Activated T-cell treated with anti-CD3 and anti-CD28 coated beads, Interleukin-2, amount 50 U/mL, for 4 hours (primary cell): ENCODE measurements at places on chromosomes 6 and 20.

GRCh38 chr6:111549746-111550145 is 55.9 kb downstream of the TRAF3IP2 start:
- no peak for DNase-seq

DNA sequence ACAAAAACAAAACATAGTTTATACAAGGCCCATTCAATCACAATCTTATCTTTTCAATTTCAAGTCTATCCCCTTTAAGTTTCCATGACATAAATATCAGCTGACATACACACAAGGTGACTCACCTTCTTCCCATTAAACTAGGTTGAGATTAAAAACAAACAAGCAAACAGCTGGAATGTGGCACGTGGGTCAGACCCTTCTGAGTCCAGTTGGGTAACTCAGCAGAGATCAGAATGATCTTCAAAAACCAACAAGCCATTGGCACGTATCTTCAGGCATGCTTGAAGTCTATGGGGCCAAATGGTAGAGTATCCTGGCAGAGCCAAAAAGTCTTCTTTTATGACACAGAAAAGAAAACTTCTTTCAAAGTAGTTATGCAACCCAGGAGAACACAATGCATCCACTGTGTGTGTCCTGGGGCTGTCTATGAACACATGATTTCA is 603.5 kb upstream of the CITED2 start:
- no peak for DNase-seq

GRCh38 chr6:135797361-135797760 is 54.1 kb upstream of the PDE7B start:
- DNase-seq: no peak

DNA sequence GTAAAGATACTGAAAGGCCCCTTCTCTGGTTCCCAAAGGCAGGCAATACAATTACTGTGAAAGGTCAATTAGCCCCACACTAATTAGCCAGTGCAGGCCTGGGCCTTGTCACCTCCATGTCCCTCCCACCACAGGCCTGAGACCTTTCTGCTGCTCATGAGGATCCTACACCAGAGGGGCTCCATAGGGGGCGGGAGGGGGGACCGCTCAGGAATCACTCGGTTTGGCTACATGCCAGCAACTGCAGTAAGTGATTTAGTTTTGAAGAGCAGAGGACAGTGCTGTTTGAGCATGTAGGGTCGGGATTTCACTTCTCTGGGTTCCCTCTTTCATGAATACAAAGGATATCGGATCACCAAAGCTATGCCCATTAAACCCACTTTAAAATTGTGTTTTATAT is 455.6 kb downstream of the PRKN start:
- DNase-seq: no peak

- DNase-seq: no peak
Measured at GRCh38 chr20:57106692-57107091, 159.7 kb downstream of the BMP7 start.

DNA sequence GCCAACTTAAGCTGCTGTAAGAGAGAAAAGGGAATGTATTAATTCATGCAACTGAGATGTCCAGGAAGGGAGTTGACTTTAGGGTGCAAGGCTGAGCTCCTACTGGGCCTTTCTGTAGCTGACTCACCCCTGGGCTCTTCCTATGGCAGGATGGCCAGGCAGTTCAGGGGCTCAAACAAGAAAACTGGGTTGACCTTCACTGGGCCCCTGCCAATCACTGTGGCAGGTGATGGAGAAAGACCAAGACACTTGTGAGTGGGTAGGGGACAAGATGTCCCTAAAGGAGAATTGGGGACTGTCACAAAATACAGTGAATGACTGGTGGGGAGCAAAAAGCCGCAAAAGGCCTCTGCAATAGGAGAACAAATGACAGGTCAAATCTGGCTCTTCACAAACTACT is 21.5 kb upstream of the RALGAPA2 start:
- DNase-seq: no peak

- DNase-seq: no peak
Measured at GRCh38 chr6:164106345-164106769, 691.8 kb downstream of the QKI start.

GRCh38 chr20:37245216-37246150 is 16.1 kb downstream of the GHRH start:
- no peak for DNase-seq

DNA sequence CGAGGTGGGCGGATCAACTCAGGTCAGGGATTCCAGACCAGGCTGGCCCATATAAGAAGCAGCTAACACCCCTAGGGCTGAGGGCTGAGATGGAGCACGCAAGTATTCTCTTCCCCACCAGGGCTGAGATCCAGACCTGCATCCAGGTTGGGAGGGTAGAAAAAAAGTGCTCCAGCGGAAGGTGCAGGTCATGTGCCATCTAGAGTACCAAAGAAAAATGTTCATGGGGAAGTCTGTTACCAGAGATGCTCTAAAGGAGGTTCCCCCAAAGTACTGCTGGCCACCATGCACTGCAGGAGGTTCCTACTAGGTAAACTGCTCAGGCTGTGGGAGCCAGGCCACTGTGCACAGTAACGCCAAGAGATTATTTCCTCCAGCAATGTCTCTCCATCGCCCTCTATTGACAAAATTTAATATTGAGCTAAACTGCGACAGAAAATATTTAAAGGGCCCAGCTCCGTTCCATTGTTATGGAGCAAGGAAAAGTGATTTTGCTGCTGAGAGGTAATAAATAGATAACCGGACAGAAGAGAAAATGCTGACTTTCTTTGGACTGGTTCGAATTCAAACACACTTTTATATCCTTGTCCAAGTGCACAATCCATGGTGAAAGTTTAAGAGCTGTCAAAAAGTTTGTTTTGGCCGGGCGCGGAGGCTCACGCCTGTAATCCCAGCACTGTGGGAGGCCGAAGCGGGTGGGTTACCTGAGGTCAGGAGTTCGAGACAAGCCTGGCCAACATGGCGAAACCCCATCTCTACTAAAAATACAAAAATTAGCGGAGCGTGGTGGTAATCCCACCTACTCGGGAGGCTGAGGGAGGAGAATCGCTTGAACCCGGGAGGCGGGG is 159.9 kb downstream of the OR2B2 start:
- peak; percentile 28 for DNase-seq

GRCh38 chr6:89589297-89590025 is 49.1 kb downstream of the LYRM2 start:
- DNase-seq: no peak

GRCh38 chr6:17574866-17575560 is 25.1 kb upstream of the FAM8A1 start:
- DNase-seq: no peak

GRCh38 chr20:8438748-8439147 is 306.7 kb downstream of the PLCB1 start:
- DNase-seq: no peak

- DNase-seq: no peak
Measured at GRCh38 chr6:52933778-52934177, 24.3 kb upstream of the GSTA3 start.

DNA sequence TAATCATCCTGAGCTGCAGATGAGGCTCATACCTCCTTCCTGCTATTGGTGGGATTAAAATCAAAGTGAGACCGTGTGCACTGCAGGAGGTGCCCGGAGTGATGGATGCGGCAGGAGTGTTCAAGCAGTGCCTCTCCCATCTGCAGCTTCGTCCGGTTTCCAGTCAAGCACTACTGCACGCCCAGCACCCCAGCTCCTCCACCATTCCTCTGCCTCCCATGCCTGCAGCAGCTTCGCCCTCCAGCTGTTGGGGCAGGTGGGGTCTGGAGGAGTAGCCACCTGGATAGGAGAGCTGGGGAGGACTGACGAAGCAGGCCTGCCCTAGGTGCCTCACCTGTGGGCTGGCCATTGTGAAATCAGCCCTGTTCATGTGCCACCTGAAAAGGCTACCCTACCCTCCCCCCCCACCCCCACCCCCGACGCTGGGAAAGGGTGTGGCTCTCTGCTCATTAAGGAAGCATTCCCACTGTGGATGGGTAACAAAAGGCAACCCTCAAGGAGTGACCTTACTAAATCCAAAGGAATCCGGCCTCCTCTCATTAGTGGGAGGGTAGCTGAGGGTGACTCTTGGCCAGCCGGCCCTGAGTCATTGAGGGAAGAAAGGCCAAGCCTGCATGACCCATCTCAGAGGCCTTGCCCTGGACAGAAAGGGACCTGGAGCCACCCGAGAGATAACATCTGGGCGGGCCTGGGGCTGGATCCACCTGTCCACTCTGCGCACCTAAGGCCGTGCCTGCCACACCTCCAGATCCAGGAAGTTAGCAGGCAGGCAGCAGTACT is 115.9 kb upstream of the ARMC2 start:
- DNase-seq: no peak

- no peak for DNase-seq
Measured at GRCh38 chr6:2658788-2659187, 91.9 kb downstream of the MYLK4 start.

DNA sequence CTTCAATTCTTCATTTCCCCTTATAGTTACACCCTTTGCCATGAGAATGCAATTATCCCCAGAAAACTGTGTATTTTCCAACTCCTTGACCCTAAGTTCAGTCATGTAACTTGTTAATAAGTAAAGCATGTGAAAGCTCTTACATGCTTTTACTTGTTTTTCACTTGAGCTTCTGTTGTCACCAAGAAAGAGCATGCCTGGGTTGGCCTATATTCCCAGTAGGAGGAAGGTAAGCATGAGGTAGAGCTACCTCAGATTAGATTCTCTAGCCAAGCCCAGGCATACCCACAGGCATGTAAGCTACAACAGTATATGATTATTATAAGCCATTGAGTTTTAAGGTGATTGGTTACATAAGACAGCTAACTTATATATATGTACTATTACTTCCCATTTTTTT is 101.7 kb upstream of the SMLR1 start:
- DNase-seq: no peak

DNA sequence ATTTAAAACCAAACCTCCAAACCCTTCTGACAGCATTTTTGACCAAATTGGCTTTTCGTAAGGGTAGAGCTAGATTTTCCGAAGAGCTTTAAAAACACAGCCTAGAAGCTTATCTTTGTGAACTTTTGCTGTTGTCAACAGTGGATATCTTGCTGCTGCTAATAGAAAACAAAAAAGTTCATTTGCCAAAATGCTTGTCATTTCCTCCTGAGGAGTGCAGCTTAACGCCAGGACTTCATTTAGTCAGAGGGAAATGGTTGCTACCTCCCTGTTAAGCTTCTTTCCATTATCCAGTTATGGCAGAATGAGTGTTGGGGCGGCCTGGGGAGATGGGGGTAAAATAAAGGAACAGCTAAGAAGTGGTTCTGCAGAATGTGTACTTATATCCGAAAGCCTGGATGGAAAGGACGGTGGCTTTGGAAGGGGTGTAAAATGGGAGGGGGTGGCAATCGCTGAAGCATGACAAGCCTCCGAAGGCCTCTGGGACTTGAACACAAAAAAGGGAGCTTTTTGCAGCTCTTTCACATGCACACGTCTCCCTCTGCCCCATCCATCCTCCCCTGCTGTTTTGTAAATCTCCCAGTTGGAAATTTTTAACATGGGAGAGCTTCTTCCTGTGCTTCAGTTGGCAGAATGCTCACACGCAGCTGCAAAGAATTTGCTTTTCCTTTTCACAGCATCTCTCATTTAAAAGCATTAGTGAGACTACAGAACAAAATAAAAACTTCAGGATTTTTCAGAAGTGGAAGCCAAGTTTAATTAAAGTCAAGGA is 22.5 kb downstream of the JARID2 start:
- DNase-seq: no peak

DNA sequence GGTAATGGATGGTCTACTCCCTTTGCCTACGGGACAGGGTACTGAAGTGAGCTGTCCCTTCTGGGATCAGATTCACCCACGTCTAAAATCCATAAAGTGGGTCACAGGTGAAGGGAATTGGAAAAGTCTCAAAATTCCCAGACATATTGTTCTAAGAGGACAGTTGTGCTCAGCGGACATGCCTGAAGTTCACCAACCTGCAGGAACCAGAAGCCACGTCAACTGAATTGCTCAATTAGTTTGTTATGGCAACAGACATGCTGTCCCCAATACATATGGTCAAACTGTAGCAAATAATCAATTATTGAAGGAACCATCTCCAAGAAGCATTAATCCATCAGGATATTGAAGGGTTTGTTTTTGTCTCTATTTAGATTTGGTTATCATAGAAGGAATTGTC is 190.2 kb downstream of the FRK start:
- DNase-seq: no peak

DNA sequence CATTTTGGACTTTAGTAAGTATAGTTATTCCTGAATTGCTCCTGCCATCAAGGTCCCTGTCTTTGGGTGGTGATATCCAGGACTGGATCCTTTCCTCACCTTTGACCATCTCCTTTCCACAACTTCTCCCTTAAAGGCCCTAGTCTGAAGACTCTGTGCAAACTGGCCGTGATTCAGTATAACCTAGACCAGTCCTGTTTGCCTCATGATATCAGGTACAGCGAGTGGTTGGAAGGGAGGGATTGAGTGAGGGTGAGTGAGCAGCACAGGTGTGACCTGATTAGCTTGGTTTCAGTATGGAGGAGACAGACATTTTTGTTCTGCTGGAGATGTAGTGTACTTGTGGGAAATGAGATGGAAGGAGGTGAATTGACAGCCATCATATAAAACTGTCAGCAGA is 2.3 kb upstream of the RRP36 start:
- DNase-seq: no peak

DNA sequence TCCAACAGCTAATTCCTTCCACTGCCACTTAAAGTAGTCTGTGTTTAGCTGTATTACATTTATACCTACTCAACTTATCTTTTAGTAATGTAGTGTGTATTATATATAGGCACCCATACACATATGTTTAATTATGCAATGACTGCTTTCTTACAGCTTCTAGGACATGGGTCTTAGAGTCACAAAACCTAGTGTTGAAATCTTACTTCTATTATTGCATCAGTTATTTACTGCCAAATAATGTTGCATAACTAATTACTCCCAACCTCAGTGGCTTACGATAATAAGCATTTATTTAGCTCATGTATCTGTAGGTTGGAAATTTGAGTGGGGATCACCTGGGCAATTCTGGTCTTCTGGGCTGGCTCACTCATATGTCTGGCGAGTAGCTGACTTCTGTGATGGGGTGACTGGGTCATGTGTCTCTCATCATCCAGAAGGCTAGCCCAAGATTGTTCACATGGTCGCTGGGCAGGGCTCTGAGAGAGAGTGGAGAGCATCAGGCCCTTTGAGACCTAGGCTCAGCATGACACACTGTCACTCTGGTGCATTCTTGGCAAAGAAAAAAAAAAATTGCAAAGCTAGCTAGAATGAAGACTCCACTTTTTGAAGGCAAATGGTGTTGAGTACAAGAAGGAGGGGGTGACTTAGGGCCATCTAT is 187.0 kb downstream of the PLCB1 start:
- no peak for DNase-seq

DNA sequence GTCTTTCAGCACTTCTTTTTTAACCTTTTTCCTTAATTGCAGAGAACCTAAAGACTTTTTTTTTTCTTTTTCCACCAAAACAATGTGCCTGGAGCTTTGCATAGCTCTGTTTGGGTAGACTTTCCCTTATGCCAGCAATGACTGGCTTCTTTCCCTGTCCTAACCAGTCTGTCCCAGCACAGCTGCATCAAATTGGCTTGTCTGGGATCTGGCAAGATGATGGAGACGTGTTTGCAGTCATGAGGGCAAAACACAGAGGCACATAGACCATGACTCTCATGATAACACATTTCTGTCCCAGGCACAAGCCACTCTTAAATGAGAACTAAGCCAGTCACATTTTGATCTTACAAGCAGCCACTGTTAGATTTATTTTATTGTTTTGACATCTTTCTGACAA is 16.5 kb downstream of the HEY2 start:
- DNase-seq: no peak
